ENCODE measurements at places on chromosomes 6 and 20.

DNA sequence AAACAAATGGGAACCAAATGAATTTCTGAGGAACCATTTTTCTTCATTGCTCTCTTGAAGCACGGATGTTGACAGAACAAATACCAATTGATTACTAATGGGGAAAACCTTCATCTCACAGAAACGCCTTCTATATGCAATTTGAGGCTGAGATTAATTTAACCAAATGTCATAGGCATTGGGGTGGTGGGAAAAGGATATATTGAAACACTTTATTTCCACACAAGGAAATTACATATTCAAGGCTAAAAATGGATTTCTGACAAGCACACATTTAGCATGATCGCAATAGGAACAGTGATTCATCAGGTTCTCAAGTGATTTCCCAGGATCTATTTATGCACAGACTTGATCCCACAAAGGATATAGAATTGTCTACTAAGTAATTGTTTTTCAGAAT, 88.9 kb downstream of the COL12A1 start:
- DNase-seq: no peak

DNA sequence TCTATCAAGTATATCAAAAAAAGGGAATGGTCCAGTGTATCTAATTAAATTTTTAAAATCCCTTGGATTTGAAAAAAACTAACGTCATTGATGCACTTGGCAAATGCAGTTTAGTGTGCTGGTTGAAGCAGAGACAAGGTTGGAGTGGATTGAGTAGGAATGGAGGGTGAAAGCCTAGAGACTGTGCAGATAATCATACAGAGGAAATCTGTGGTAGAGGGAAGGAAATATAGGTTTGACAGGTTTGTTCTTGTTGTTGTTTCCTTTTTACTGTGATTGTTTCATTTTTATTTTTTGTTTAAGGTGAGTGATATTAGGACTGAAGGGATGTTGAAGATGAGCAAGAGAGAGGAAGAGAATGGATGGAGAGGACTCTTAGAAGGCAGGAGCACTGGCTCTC, 29.0 kb upstream of the L3MBTL3 start:
- DNase-seq: no peak

DNA sequence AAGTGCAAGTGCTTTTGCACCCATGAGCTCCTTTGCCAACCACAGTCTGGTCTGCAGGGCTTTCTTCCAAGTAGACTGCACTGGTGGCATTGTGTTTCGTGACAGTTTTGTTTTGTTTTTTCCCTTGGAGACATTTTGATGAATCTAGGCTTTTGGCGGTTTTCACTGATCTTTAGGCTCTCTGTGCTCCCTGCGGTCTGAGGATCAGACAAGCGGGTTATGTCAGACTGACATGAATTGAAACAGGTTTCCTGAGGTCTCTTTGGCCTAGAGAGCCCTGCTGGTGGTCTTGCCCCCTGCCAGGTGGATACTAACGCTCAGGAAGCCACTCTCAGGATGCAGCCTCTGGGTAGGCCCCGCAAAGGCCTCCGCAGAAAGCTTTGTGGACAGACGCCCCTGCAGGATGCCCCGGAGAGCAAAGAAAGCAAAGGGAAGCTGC, 555.4 kb upstream of the AGPAT4 start:
- DNase-seq: no peak

GRCh38 chr6:40960742-40961430, 78.1 kb downstream of the UNC5CL start:
- no peak for DNase-seq

DNA sequence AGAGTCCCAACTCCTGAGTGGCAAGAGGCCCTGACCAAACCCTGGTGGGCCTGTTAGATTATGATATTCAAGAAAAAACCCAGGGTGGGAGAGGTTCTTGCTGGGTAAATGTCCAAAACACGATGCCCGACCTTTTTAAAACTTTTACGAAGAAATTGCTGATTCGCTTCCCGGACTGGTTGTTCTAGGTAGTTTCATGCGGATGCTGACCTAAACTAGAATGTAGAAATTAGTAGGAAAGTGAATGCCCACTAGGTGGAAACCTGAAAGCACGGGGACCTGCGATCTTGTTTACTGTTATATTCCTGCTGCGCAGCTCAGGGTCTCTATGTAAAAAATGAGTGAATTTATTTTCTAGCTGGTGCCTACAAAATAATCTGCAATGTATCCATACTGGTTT, 2.3 kb downstream of the RAE1 start:
- DNase-seq: no peak

GRCh38 chr6:136646377-136646776, 96.2 kb upstream of the MAP7 start:
- DNase-seq: no peak

DNA sequence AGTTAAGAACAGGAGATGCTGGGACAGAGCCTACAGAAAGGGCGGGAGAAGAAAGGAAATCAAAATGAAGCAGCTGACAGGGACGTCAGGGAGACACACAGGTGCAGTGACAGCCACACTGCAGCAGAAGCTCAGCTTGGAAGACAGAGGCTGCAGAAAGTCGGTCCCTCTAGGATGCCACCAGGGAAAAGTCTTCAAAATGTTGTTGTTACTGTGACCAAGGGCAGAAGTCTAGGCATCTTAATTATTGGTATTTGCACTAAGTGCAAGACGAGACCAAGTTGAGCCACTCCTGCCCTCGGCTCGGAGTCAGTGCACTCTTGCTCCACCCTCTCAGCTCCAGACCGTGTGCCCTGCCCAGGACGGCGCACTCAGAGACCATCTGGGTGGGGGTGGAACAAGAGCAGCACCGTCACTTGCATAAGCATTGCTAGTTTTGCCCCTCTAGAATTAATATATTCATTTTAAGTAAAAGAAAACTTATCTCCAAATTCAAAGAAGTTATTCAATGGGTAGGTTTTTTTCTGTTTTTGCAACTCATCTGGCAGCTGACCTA, 2.6 kb downstream of the PRR18 start:
- no peak for DNase-seq

DNA sequence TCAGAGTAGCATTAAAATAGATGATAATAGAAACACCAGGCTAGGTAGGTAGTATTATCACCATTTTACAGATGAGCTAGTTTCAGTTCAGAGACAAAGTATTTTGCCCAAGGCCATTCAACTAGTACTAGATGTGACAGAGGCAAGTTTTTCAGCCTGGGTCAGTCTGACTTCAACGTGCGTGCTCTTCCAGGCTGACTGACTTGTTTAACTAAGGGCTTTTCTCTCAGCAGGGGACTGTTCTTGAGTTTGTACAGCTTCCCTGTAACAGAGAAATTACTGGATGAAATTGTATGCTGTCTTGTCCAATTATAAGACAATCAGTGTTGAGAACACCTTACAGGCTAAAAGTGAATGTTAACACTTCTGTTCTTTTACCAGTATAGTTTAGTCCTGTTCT, 333.5 kb upstream of the MAN1A1 start:
- no peak for DNase-seq
